Suppressor macrophage treated with lipopolysaccharide for 1 hour (primary cell): ENCODE measurements at places on chromosomes 1 and 21.

- DNase-seq, result no peak
Observed at GRCh38 chr1:104726917-104727316, 977.2 kb downstream of the AMY1C start.

DNA sequence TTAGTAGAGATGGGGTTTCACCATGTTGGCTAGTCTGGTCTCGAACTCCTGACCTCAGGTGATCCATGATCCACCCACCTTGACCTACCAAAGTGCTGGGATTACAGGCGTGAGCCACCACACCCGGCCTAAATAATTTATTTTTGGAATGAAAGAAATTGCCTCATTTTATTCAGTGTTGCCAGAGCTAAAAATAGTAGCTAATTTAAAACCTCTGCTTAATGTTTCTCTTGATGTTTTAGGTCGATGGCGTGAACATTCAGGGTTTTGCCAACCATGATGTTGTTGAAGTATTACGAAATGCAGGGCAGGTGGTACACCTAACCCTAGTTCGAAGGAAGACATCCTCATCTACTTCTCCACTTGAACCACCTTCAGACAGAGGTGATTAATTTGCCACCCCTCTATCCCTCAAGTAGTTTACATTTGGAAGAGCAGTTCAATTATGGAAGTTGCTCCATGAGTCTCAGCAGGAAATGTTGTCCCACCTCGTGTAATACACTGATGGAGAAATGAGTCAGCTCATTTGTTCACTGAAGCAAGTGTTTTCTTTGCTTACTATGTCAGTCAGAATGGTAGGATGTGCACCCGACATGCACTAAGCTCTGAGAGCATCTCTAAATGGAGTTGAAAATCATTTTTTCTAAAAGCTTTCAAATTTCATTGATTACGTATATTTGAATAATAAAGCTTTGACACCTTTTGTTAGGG lies 54.9 kb downstream of the PATJ start:
- no peak for DNase-seq

- no peak for DNase-seq
Observed at GRCh38 chr1:245995474-245995873, 511.6 kb downstream of the SMYD3 start.

GRCh38 chr1:31166462-31166861 lies 73.2 kb downstream of the NKAIN1 start:
- no peak for DNase-seq

GRCh38 chr1:36982709-36983108 lies 51.6 kb downstream of the GRIK3 start:
- DNase-seq, result no peak

DNA sequence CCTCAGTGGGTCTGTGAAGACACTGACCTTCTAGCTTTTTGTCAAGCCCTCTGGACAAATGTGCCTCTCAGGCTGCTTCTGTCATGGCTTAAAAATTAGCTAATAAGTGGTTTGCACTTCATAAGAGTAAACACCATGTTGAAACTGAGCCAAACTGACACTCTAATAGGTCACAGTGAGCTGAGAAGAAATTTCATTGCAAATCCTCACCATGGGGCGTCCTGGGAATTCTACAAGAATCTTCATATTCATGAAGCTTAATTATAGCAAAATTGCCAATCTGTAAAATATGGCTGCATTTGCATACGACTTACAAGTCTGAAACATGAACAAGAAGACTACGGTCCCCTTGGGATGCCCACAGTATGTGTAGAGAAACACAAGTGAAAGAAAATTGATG lies 188.6 kb downstream of the DSCAM start:
- DNase-seq, result no peak

DNA sequence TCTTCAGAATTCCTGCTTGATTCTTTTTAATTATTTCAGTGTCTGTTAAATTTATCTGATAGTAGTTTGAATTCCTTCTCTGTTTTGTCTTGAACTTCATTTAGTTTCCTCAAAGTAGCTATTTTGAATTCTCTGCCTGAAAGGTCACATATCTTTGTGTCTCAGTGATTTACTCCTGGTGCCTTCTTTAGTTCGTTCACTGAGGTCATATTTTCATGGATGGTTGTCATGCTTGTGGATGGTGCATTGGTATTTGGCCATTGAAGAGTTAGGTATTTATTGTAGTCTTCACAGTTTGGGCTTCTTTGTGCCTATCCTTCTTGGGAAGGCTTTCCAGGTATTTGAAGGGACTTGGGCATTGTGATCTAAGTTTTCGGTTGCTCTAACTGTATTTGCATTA lies 267.9 kb downstream of the HHAT start:
- DNase-seq, result no peak

- DNase-seq, result no peak
Observed at GRCh38 chr1:185668013-185668412, 66.2 kb upstream of the HMCN1 start.

GRCh38 chr1:92577261-92577895 lies 90.7 kb upstream of the GFI1 start:
- no peak for DNase-seq

DNA sequence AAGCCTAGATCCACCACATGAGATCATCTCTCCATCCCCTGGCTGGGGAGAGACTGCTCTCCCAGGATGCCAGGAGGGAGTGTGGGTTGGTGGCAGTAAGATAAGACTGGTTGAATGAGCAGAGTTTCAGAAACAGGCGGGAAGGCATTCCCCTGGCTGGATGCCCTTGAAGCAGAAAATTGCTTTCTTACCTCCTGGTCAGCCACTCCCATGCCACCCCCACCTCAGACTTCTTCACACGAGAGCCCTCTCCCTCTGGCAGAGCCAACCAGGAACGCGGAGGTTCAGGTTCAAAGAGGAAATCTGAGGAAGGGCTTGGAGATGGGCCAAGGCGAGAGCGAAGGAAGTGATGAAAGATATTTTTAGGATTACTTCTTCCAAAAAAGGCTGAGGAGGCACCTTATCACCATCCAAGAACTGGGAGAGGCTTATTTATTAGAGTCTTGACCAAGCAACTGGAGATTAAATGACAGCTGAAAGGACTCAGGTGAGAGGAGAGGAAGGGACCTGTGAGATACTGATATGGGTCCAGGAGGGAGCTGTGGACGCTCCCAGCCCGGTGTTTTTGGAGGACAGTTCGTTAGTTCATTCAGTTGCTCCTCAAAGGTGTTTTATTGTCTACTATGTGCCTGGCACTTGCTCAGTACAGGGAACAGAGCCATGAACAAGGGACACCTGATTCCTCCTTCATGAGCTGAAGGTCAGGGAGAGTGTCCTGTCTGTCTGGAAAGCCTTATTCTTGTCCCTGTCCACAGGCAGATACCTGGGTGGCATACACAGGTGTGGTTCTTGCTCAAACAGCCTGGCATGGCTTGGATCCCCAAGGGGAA lies 18.9 kb upstream of the SLC26A9 start:
- no peak for DNase-seq

GRCh38 chr1:75791022-75791421 lies 5.0 kb downstream of the RABGGTB start:
- DNase-seq, result peak; percentile 24

- DNase-seq, result no peak
Observed at GRCh38 chr1:220526294-220526693, 1.6 kb upstream of the MARK1 start.

- no peak for DNase-seq
Observed at GRCh38 chr1:30541721-30542485, 181.5 kb downstream of the MATN1 start.

GRCh38 chr1:205477759-205478247 lies 22.0 kb upstream of the BLACAT1 start:
- DNase-seq, result no peak

DNA sequence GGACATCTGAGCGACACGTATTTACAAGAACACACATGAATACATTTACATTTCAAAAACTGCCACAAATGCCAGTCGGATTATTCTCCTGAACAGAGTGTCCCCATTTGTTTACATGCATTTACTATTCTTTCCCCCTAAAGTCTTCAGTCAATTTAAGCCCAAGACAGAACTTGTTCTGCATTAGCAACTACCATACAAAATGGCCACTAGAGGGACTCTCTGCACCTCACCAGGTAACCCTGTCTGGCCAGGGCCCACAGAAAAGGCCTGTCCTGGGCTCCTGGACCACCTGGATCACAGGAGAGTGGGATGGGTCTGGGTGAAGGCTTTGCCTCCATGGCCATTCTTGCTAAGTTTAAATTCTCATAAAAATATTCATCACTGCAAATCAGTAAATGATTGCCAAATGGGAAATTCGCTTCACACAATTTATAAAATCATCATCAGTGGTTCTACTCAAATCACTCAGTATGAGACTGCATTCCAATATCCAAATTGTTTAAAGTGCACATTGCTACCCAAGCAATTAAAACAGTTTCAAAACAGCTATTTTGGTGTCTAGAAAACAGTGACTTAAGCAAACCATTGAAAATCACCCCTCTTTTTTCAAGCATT lies 12.5 kb upstream of the GUCA2A start:
- peak; percentile 58 for DNase-seq

- DNase-seq, result no peak
Observed at GRCh38 chr1:163440090-163440489, 118.3 kb downstream of the NUF2 start.

- no peak for DNase-seq
Observed at GRCh38 chr1:230148126-230148652, 81.2 kb downstream of the GALNT2 start.

DNA sequence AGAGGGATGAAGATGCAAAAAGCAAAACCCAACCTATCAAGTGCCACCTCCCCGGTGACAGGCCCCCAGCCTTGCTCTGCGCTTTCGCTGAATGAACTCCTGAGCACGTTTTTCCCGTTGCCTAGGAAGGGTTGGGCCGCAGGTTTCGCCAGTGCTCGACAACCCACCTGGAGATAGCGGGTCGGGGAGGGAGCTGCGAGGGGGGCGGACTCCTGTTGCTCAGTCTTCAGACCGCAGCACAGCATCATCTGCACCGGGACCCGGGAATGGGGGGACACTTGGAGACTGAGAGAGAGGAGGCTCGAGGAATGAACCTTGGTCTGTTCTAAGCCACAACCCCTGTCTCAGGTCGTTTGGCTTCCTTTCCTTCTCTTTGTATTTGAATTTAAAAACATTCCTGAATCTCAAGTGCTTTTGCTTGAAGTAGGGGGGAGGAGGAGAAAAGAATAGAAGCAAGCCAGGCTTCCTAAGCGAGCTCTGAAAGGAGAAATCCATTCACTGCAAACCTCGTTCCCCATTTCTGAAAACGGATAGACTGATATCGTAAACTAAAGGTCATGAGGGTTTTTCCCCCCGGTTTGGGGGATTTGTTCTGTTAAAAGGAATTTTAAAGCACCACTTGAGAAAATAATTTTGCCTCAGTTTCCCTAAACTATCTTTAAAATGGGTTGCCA lies 1.2 kb downstream of the AK5 start:
- no peak for DNase-seq

- DNase-seq, result no peak
Observed at GRCh38 chr1:3863231-3863935, 6.1 kb downstream of the DFFB start.

DNA sequence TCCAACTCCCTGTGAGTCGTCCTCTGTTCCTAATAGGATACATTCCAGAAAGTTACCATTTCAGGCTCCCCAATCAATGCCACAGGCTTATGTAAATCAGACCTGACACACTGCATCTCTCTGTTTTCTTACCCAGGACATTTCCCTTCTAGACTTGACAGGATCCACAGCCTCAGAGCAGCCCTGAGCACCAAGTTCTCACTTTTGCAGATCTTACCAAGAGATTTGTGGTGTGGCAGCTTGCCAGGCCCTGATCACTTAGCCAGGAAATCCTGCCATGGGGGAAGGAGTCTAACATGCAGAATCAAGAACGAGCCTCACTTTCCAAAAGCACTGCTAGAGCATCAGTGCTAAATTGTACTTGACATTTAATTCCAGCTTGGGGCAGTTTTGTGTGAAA lies 202.9 kb downstream of the TBX15 start:
- no peak for DNase-seq

DNA sequence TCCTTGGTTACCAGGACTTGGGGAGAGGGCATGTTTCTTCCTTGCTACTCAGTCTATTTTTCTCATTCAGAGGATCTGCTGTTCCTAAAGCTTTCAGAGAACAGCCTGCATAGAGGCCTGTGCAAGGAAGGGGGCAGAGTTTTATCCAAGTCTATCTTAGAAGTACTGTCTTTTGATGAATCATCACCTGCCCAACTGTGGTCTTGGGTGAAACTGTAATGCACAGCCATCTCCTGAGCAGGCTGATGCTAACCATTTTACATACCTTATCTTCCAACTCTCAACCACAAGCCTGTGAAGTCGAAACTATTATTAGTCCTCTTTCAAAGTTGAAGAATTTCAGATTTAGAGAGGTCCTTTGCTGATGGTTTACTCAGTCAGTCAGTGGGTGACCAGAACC lies 368.0 kb downstream of the HHAT start:
- DNase-seq, result no peak

DNA sequence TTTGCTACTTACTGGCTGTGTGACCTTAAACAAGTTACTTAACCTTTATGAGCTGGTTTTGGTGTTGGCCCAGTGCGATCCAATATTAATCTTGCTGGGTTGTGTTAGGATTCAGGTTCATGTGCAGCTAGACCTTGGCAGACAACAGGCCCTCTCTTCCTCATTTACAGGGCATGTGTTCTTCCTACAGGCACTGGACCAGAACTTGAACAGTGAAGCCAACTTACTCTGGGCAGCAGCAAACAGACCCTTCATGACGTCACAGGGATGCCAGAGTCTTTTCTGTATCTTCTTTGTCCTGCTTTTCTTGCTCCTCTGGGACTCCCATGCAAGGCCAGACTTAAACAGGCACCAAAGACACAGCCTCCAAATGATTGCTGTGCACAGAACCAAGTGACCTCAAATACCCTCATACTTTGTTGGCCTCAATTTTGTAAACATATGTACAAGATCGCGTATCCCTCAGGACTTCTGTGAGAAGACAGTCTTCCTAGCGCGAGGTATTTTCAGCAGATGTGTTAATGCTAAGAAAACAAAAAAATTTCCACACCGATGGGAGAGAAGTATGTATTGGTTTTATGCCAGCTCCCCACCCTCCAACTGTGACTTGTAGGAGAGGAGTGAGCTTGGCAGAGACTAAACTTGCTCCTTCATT lies 73.7 kb downstream of the URB2 start:
- no peak for DNase-seq

DNA sequence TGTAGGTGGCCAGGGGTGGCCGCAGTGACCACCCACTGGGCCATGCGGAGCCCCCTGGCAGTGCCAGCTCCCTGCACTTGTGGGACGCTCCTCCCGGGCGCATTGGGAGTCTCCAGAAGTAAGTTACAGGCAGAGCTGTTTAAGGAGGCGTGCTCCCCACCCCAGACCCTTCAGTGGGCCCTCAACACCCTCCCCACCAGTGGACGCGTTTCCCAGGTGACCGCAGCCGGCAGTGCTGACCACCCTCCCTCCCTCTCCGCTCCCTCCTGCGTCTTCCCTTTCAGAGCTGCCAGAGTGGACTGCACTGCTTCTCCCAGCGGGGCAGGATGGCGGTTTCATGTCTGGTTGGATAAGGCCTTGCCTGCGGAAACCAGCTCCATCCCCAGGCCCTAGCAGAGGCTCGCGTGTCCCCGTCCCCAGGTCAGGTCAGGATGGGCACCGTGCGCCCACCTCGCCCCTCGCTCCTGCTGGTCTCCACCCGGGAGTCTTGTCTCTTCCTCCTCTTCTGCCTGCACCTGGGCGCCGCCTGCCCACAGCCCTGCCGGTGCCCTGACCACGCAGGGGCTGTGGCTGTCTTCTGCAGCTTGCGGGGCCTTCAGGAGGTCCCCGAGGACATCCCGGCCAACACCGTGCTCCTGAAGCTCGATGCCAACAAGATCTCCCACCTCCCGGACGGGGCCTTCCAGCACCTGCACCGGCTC lies 1.1 kb downstream of the LRRC3 start:
- DNase-seq, result no peak

- DNase-seq, result no peak
Observed at GRCh38 chr1:21189421-21189820, 12.7 kb upstream of the EIF4G3 start.

GRCh38 chr1:156924478-156925153 lies 4.2 kb downstream of the LRRC71 start:
- no peak for DNase-seq
